ENCODE measurements at places on chromosomes 3 and 15. TPM values are rescaled to one million over a fixed set of nuclear protein-coding genes. Genes with fewer than 3 reads are reported as not detected.

The ENTPD3 gene
- not detected for total RNA-seq

DNA sequence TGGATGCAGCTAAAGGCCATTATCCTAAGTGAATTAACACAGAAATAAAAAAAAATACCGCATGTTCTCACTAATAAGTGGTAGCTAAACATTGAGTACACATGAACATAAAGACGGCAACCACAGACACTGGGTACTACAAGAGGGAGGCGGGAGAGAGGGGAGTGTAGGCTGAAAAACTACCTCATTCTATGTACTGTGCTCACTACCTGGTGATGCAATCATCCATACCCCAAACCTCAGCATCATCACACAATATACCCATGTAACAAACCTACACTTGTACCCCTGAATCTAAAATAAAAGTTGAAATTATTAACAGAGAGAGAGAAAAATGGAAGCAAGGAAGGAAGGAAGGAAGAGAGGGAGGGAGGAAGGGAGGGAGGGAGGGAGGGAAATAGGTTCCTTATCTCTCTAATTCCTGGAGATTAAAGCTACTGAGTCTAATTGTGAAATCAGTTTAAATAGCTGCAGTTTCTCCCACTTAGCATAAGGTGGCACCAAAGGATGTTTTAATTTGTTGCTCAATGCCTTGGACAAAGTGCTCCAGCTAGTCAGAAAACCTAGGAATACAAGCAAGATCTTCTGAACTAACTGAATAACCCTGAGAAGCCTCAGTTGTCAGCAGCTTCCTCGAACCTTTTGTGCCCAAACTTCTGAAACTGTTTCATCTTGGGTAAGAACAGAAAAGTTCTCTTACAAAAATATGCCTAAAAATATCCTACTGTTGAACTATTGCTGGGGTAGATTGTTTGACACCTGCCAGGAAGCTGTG is 79.4 kb upstream of the ATP11B start:
- ATAC-seq, result peak; percentile 55

The COLQ gene
- total RNA-seq, result 1.5 TPM

The C3orf18 gene
- total RNA-seq, result 9.7 TPM

The INO80 gene
- total RNA-seq, result 28.1 TPM

GRCh38 chr3:11953778-11954177 is 50.4 kb upstream of the SYN2 start:
- no peak for ATAC-seq

DNA sequence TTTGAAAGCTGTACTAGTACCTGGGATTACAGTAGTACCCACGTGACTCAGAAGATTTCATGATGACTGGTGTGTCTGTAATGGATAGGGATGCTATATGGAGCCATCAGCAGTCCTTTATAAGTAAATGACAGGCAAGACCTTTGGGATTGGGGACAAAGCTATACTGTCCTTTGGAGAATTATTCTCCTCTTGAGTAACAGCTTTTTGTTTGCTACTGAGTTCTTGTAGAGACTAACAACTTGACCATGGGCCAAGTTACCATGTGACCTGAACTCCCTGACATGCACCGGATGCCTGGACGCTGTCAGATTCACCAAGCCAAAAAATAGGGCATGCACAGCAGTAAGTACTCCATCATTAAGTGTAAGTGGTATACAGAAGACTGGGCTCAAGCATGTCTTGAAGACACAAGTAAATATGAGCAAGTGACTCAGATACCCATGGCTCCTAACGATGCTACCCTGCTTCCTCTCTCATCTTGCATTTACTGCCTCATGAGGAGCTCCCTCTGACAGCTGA is 12.9 kb downstream of the SEC11A start:
- peak; percentile 77 for ATAC-seq

The CELSR3 gene
- total RNA-seq, result 0.40 TPM

DNA sequence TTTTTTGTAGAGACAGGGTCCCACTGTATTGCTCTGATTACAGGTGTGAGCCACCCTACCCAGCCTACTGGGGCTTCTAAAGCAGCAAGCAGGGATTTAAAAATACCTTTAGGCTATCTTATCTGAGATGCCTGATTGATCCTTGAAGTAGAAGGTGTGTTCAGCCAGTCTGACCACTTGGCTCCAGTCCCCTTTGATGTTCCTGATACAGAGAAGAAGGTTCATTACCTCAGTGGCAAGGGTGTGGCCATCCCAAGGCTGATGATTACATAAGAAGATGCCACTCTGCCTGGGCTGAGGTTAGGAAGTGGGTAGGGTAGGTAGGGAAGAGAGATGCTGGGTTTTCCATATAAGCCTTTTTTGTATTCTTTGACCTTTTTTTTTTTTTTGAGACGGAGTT is 11.2 kb upstream of the DCAF1 start:
- ATAC-seq, result no peak

DNA sequence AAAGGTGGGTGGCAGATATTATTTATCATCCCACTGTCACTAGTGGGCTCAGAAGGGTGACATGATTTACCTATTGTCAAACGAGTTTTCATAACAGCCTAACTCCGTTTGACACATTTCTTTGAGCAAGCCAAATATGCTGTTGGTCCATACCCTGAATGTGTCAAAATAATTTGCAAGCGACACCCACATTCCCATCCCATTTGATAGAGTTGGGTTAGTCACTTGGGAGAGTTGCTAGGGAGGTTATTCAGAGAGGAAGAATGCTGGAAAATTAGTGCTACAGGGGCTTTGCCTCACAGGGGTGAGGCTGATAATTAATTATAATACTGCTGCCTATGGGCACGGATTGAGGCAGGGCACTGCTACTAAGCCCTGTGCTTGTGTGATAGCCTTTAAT is 98.5 kb upstream of the FHIT start:
- ATAC-seq, result no peak

DNA sequence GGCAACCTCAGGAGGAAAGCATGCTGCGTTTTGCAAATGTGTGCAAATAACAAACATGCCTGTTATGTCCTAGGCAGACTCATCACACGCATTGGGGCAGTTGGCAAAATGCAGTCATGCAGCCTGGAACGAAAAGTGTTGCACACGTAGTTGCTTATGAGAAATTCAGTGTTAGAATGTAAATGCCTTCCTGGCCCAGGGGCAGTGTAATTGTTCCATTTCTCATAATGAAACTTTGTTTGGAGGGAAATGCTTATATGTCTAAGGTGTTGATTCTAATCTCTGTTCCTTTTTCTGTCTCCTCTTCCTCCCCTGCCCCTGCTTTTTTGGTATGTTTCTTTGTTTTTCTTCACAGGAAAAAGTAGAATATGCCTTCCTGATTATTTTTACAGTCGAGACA is 156.0 kb downstream of the CACNA1D start:
- ATAC-seq, result no peak

The TRH gene
- not detected for total RNA-seq

- no peak for ATAC-seq
Measured at GRCh38 chr15:43302205-43302817, 28.1 kb downstream of the LCMT2 start.

DNA sequence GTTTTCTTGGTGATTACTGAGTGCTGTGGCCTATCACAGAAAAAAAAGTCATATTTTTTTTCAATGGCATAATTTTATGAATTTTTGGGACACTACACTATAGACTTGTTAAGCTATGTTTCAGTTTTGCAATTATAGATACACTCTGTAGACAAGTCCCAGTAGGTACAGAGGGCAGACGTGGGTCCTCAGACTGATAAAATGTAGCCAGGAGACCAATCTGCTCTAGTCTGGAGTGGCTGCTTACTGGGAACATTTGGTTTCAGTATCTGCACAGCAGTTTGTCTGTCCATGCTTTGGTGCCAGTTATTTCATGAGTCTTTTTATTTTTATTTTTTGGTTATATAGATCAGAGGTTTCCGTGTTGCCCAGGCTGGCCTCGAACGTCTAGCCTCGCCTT is 313.4 kb upstream of the LRRFIP2 start:
- no peak for ATAC-seq

DNA sequence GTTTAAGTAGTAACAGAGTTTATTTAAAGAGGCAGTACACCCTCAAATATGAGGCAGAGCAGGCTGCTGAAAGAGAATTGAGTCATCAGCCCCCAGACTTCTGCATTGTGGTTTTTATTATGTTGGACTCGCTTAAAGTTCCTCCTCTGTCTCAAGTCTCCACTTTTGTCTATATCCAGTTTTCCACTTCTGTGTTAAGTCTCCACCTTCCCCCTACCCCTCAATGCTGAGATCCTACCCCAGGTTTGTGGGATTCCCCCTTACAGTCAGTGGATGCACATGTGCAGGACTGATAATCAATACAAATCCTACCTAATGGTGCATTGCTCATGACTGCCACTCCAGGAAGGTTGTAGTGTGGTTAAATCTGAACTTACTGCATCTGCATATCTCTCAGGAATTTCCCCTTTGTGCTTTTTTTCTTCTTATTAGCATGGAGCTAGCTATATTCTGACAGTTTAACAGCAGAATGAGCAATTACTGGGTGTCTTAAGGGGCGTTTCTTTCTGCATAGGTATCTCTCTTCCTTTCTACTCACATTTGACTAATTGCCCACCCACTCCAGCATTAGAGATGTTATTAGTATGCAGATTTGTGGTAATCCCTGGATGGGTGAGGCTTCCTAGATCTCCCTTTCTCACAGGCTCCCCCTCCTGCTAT is 11.9 kb upstream of the CD200R1L start:
- no peak for ATAC-seq

The AMOTL2 gene
- 226 TPM for total RNA-seq

The BTLA gene
- 0.08 TPM for total RNA-seq

- peak; percentile 77 for ATAC-seq
Measured at GRCh38 chr15:31471731-31472430, 145.2 kb downstream of the KLF13 start.

The GOLGA8S gene
- total RNA-seq, result 0.15 TPM

GRCh38 chr3:119145128-119145499 is 851 bp upstream of the TEX55 start:
- ATAC-seq, result no peak

DNA sequence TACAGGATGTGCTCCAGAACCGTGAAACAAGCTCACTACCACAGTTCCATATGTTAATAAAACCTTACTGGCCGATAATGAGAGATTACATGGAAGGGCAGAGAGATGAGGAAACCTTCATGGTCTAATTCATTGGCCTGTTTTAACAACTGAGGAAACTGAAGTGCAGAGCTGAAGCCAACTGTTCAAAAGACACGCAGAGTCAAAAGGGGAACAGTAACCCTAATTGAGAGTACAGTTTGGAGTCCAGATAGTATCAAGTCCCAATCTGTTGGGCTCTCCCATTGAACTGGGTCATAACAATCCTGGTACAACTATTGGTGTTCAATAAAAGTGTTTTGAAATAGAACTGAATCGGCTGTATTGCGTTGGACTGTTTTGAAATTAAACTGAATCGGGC is 69.6 kb downstream of the SLC12A8 start:
- ATAC-seq, result no peak

GRCh38 chr3:151203051-151203420 is at the start of gene GPR171:
TSS of gene GPR171 (minus strand) at chr3:151203216. CDS start at chr3:151199386, 3,830 bp downstream.
- no peak for ATAC-seq

DNA sequence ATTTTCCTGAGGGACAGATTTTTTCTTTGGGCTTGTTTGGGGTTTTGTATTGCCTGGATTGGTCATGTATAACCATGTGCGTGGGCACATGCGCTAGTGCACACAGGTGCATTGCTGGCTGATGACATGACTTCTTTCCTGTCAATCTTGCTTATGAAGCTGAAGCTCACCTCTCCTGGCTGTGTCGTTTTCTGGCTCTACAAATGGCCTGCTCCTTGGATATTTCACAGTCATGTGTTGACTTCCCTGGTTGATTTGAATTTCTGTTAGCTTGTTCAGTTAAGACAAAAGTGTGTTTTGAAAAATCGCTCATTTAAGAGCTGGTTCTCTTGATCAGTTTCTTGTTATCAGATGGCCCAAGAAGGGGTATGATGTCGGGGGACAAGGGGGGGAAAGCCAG is 11.5 kb downstream of the PTPRG start:
- no peak for ATAC-seq

GRCh38 chr3:196323691-196324090 is 5.7 kb upstream of the DYNLT2B start:
- ATAC-seq, result no peak

The CYP11A1 gene
- 2.0 TPM for total RNA-seq

- ATAC-seq, result no peak
Measured at GRCh38 chr3:186683979-186684378, 18.2 kb downstream of the HRG start.

The CHRNB4 gene
- 1.1 TPM for total RNA-seq

The IGSF11 gene
- 3.0 TPM for total RNA-seq

GRCh38 chr15:31325595-31326155 is 960 bp upstream of the KLF13 start:
- ATAC-seq, result peak; percentile 5

The ESYT3 gene
- total RNA-seq, result 1.7 TPM

- no peak for ATAC-seq
Measured at GRCh38 chr3:22115581-22115980, 364.6 kb upstream of the ZNF385D start.

The STXBP5L gene
- 0.15 TPM for total RNA-seq

- ATAC-seq, result no peak
Measured at GRCh38 chr15:86919581-86919980, 839.9 kb downstream of the AGBL1 start.

GRCh38 chr15:45332694-45333093 is 45.6 kb downstream of the GATM start:
- no peak for ATAC-seq

- no peak for ATAC-seq
Measured at GRCh38 chr3:30871720-30872119, 22.7 kb downstream of the GADL1 start.

DNA sequence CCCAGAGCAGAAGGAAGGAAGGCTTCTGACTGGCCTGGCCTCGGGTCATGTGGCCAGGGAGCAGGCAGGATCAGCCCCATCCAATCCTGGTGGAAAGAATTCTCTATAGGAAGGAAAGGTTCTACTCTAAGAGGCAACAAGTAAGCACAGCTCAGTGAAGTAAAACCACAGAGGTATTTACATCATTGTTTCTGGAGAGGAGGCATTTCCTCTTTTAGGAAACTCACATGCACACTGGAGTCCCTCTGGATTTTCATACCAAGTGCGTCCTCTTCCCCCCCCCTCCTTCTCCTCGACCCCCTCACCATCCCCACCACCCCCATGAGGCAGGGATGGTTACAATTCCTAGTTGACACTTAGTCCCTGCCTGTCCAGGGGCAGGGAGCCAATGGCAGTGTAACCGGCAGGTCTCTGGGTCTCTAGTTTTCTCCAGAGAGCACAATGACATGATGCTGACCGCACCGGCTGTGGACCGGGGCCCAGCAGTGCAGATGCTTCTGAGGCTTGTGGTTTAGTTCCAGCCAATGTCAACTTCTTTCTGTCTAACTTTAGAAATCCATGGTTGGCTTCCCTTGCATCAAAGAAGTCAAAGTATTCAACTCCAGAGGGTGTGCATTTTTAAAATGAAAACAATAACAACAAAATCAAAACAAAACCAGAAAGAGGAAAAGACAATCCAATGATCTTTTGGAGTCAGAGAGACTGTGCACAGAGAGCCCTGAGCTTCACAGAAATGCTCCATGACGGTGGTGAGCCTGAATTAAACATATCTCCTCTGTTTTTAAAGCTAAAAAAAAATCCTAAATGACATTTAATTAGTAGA is 230.3 kb upstream of the TLE3 start:
- ATAC-seq, result peak; percentile 34

The ZIC1 gene
- not detected for total RNA-seq

DNA sequence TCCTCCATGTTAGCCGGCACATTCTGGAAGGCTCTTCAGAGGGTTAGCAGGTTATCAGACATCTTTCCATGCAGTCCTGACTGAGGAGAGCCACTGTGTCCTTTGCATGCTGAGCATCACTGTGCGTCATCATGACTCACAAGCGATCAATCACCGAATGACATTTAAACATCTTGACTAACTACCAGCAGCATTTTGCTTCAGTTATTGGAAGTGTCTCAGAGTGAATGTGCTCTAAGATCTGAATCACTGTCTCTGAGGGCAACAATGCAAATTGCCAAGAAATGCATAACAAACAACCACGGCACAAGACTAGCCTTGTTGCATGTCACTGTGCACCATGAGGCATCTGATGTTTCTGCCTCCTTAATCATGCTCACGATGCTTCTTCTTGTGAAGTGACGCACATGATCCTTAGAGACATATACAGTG is 18.3 kb upstream of the ATP8B4 start:
- no peak for ATAC-seq
